ENCODE measurements at places on chromosomes 1 and 21. TPM values are rescaled to one million over a fixed set of nuclear protein-coding genes. Genes with fewer than 3 reads are reported as not detected.

CCDC17 gene
- 0.19 TPM for total RNA-seq

GNB1 gene
- total RNA-seq = 213 TPM

PLA2G2F gene
- not detected for total RNA-seq

ADAMTS4 gene
- total RNA-seq = not detected

SAMSN1 gene
- not detected for total RNA-seq

CFAP74 gene
- not detected for total RNA-seq

NBPF19 gene
- total RNA-seq = 4.5 TPM

DNAI4 gene
- total RNA-seq = 0.55 TPM

KLF17 gene
- 0.27 TPM for total RNA-seq

HPCAL4 gene
- 0.29 TPM for total RNA-seq

RNF2 gene
- 21.3 TPM for total RNA-seq

SLAMF1 gene
- total RNA-seq = not detected

RAD54L gene
- total RNA-seq = 10.9 TPM

CHI3L1 gene
- not detected for total RNA-seq

MARK1 gene
- total RNA-seq = 0.22 TPM

ASCL5 gene
- 0.27 TPM for total RNA-seq

FCRL6 gene
- total RNA-seq = not detected

SERTAD4 gene
- 0.59 TPM for total RNA-seq

SPRR1A gene
- not detected for total RNA-seq

RAB42 gene
- 2.2 TPM for total RNA-seq

F5 gene
- 0.09 TPM for total RNA-seq

CCDC27 gene
- not detected for total RNA-seq

OR2T33 gene
- total RNA-seq = not detected

DNM3 gene
- total RNA-seq = 0.70 TPM

ALX3 gene
- total RNA-seq = not detected

SNX7 gene
- 24.6 TPM for total RNA-seq

ASAP3 gene
- total RNA-seq = 5.3 TPM

KCNK2 gene
- 0.16 TPM for total RNA-seq

UBE2U gene
- not detected for total RNA-seq

LCE3D gene
- 1.8 TPM for total RNA-seq

SYT6 gene
- 0.61 TPM for total RNA-seq

PRRX1 gene
- total RNA-seq = not detected

AMY1C gene
- not detected for total RNA-seq

MATN1 gene
- total RNA-seq = not detected

BARHL2 gene
- total RNA-seq = not detected

SLFNL1 gene
- not detected for total RNA-seq

LCE1A gene
- total RNA-seq = not detected

TDRKH gene
- total RNA-seq = 5.9 TPM

NFASC gene
- total RNA-seq = 1.9 TPM

KCNJ9 gene
- total RNA-seq = not detected

DDR2 gene
- total RNA-seq = 0.68 TPM

PLEKHA6 gene
- 21.5 TPM for total RNA-seq

NMNAT2 gene
- total RNA-seq = 0.42 TPM

MCL1 gene
- 206 TPM for total RNA-seq

SLC25A34 gene
- 0.48 TPM for total RNA-seq

PRR9 gene
- not detected for total RNA-seq

TSPEAR gene
- not detected for total RNA-seq

CHRM3 gene
- total RNA-seq = not detected

Data from A549 treated with ZK216348 at 1 μM for 4 hours (cell line).